ENCODE measurements at places on chromosomes 5 and 9.

GRCh38 chr9:125262294-125262991 is 817 bp downstream of the GAPVD1 start:
- DNase-seq, result no peak

DNA sequence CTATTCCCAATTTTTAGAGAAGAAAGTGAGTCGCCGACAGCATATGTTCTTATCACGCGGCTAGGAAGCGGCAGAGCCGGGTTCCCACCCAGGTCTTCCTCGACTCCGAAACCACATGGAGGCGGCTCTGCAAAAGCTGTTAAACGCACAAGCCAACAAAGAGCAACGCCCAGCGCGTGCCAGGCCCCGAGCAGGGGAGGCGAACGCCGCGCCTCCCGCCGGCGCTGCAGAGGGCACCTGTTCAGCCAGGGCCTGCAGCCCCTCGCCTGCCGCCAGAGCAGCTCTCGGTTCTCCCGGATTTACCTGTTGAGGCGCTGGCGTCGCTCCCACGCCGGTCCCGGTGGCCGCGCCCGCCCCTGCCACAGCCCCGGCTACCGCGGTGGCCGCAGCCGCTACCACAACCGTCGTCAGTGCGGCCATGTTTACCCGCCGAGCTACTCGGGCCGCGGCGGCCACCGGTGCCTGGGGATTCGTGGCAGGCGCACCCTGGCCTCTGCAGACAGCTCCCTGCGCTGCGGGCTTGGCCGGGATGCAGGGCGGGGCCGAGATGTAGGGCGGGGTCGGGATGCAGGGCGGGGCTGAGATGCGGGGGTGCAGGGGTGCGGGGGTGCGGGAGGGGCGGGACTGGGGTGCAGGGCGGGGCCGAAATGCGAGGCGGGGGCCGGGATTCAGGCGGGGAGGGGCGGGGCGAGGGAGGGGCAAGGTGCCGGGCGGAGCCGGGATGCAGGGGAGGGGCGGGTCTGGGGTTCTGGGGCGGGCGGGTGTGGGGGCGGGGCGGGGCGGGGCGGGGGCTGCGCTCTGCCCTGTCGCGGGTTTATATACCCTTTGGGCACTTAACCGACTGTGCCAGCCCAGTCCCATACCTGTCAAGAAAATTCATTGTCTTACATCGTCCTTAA is at the start of gene CCDC112:
CCDC112 (minus strand) TSS at position 531 of the 899 bp plus-strand sequence; CDS start at position 420, 111 bp downstream.
- DNase-seq, result peak; percentile 72

- DNase-seq, result no peak
These were observed 14.6 kb downstream of the IL33 start for GRCh38 chr9:6230037-6230780.

DNA sequence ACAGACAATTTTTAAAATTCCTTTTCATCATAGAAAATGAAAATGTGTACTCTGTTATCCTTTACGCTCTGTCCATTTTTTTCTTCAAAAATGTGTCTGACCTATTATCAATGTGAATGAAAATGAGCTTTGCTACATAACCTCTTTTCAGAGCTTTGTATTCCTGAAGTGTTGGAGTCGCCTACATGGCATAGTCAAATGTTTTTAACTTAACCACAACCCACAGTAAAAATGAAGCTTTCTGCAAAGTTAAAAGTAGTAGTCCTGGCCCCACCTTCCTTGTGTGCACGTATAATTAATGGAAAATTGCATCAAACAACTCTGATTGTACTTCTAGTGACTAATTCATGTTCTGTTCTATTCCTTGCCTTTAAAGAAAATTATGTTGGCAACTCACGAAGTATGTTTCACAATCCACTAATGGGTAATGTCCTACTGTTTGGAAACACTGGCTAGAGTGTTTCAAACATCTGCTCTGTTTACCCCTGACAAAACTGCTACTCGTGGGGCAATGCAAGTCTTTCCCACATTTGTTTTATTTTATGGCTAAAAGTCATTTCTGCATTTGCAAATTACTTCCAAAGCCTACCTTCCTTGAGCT is 18.6 kb upstream of the PSAT1 start:
- DNase-seq, result no peak

DNA sequence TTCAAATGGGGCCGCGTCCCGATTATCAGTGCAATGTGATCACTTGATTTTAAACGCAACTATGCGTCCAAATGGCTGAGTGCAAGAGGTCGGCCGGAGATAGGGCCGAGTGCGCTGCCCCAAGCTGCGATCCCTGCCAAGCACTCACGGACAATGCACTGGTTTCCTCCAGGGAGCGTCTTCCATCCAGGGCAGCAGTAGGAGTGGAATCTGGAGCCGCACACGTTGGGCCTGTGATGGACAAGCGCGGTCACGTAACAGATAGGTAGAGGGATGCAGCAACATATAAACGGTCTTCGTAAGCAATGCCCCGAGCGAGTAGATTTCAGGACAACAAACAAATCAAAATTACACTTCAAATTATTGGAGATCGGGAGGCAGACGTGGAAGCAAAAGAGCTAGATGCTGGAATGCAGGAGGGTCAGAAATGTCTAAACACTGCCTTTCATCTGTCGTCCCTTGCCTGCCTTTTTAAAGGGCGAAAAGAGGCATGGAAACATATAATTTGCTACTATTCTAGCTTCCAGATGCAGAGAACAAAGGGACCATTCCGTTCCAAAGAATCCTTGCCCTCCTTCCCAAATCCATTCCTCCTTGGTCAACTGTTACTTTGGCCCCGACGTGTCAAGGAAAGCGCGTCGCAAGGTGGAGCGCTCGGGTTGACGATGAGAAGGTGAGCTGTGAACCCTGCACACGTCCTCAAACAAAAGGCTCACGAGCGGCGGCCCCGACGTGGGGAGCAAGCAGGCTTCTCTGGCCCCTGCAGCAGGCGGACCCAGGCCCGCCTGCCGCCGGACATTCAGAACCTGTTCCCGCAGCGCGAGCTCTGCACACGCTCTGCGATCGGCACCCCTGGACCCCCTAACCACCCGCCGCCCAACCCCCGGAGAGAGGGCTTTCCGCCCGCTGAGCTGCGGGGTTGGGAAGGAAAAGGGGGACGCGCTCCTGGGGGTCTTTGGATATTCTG is 1.5 kb downstream of the FBN2 start:
- no peak for DNase-seq

DNA sequence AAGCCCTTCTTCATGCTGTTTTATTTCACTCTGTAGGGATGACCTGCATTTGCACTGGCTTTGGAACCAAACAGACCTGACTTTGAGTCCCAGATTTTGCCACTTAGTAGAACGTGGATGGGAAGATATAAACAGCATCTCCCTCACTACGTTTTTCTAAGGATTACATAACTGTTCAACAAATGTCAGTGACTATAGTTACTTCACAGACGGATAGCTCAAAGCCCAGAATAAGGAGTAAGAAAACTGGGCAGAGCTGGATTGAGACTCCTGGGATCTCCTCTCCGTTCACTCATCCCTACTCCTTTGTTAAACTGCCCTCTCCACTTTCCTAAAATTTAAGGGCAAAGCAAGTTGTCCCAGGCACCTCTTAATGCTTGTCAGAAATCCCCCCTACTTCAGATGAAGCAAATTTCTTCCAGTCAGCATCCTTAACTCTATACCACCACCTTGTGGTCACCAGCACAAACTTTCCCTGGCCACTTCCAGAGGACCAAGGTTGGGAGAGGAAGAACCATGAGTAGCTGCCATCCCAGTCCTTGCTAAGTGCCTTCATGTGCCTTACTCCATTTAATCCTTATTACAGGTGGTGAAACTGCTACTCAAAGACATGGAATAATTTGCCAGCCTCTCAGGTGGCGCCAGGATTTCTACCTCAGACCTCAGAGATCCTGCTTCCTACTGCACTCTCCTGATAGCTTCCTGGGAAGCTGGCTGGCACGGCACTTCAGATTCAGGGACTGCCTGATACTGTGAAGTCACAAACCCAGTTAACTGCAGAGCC is 38.4 kb downstream of the EGR1 start:
- peak; percentile 9 for DNase-seq

DNA sequence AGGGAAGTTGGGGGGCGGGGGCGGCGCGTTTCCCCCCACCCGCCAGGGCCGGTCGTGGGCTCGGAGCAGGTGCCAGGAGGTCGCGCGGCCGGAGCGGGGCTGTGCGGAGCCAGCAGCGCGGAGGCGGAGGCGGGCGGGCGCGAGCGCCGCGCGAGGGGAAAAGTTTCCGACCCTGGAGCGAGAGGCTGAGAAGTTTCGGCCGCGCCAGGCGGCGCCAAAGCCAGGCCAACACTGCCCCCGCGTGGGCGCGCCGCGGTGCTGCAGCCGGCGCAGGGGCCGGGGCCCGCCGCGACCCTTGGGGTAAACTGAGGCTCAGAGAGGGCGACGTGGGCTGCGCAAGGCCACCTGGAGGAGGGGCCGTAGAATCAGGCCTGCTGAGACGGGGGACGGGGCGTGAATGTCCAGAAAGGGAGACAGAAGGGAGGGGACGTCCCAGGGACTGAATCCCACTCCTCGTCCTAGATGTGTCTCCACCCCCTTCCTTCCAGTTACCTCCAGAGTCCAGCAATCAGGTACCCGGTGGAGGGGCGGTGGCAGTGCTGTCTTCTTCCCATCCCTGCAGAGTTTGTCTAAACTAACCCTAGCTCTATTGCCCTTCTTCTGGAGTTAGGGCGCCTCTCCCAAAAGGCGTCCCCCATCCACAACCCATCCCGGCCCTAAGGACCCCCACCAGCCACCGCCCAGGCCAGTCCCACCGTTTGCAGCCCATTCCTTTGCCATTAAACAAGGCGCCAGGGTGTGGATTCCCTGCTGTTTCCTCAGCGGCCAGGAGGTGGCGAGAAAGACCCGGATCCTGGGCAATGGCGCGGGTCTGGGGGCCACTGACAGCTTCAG is 10.2 kb downstream of the C9orf50 start:
- DNase-seq, result peak; percentile 41

DNA sequence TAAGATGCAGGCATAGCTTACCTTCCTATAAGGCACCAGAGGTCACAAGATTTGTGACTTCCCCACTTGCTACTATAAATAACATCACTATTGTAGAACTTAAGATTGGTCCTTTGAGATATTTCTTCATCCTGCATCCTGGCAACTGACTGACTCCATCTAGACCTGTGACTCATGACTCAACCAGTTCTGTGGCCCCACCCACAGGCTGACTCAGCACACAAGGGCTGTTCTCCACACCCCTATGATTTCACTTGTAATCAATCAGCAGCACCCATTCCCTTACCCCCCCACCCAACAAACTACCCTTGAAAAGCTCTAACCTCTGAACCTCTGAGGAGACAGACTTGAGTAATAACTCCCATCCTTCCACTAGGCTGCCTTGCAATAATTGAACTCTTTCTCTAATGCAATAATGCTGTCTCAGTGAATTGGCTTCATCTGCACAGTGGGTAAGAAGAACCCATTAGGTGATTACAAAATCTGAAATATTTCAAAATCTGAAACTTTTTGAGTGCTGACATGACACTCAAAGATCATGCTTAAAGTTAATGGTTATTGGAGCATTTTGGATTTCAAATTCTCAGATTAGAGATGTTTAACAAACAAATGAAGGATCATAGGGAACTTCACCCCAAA is 296.7 kb downstream of the ARL15 start:
- DNase-seq, result no peak

- peak; percentile 55 for DNase-seq
These were observed 831.8 kb downstream of the TAF11L14 start for GRCh38 chr5:18465833-18466681.

- no peak for DNase-seq
These were observed 8.0 kb upstream of the UBAC1 start for GRCh38 chr9:135969064-135969683.

DNA sequence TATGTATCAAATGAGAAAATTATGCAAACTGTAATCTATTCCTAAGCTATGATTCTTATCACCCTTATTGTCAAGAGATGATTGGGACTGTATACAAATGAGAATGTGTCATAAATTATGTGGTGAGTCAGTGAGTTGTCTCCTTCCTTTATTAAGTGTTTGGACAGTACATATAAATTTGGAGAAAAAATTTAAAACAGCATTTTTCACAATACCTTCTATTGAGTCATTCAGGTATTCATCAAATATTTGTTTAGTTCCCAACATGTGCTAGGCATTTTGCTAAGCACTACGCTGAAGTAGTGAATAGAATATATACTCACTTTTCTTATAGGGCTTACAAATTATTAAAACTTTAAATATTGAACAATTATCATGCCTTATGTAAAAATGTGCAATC is 36.3 kb upstream of the PTPRD start:
- DNase-seq, result no peak

DNA sequence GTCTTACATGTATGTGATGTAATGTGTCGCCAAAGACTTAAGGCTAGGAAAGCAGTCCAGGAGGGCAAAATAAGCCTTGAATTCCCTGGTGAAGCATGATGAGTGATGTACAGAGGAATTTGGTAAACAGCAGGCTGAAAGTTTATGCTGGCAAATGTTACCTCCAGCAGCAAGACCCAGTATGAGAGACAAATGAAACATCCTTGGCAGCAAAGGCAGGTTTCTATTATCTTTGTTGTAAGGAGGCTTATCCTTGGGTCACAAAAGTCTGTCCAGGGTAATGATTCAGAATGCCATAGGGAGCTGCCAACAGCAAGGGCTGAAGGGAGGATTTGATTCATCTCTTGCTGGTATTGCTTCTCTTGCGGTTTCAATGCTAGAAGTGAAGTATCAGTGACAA is 75.9 kb upstream of the HTR4 start:
- DNase-seq, result no peak

DNA sequence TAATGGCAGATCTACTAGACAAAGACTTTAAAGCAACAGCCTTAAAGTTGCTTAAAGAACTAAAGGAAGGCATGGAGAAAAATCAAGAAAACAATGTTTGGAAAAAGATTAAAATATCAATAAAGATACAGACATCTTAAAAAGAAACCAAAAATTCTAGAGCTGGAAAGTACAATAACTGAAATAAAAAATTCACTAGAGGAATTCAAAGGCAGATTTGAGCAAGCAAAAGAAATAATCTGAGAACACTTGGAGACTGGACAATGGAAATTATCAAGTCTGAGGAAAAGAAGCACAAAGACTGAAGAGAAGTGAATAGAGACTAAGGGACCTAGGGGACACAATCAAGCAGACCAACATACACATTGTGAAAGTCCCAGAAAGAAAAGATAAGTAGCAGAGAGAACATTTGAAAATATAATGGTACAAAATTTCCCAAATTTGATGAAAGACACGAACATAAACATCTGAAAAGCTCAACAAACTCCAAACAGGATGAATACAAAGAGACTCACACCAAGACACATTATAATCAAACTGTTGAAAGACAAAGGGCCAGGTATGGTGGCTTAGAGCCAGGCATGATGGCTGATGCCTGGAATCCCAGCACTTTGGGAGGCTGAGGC is 26.3 kb downstream of the SIL1 start:
- no peak for DNase-seq

- no peak for DNase-seq
These were observed 7.6 kb downstream of the SEC16A start for GRCh38 chr9:136474974-136475865.

- DNase-seq, result no peak
These were observed 2.9 kb downstream of the OR2S2 start for GRCh38 chr9:35954942-35955546.

GRCh38 chr9:35579130-35579529 is 25.9 kb upstream of the TESK1 start:
- no peak for DNase-seq

- DNase-seq, result no peak
These were observed 6.1 kb upstream of the CSF2 start for GRCh38 chr5:132067451-132067850.

Data from substantia nigra (tissue), 51 donors.